ENCODE measurements at places on chromosomes 7 and 10.

- no peak for DNase-seq
These were observed 316.6 kb upstream of the KIAA1217 start for GRCh38 chr10:23892296-23892695.

GRCh38 chr7:111554086-111554485, 8.2 kb downstream of the IMMP2L start:
- no peak for DNase-seq

DNA sequence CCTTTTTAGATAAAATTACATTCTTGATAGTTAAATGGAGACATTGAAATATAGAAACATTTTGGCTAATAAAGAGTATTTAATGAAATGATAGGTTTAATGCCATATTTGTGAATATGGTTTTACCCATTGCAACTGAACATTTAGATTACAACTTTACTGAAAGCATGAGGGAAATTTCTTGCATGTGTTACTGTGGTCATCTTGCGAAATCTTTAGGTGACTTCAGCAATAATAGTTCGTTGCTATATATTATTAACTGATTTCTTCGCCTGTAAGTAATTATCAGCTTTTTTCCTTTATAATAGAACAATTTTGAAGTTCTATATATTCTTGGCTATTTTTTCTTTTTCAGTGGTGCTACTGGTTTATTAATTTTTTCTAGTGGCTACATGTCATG, 83.2 kb downstream of the MLLT10 start:
- no peak for DNase-seq

DNA sequence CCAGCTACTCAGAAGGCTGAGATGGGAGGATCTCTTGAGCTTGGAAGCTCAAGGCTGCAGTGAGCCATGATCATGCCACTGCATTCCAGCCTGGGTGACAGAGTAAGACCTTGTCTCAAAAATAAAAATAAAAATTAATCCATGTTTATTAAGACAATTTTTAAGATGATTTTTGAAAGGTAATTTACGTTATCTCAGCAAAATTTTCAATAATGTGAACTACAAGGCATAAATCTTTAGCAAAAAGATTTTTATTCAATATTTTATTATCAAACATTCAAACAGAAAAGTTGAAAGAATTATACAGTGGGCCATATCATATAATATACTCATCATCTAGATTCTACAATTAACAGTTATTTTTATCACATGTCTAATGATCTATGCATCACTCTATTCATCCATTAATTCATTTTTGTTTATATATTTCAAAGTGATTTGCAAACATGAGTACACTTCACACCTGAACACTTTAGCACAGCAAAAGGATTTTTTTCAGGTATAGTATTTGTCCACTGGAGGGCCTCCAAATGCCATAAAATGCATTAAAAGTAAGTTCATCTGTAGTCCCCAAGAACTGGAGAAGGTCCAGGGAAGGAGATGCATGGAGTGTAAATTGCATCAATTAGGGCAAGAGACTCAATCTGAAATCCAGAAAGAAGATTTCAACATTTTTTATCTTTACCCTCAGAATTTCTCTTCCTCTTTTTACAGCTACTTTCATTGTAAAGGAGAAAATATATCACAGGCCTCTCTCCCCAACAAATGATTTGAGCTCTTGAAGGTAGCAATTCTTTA, 38.6 kb upstream of the RSBN1L start:
- DNase-seq, result no peak

- no peak for DNase-seq
These were observed 757 bp upstream of the PALS2 start for GRCh38 chr7:24572393-24572996.

DNA sequence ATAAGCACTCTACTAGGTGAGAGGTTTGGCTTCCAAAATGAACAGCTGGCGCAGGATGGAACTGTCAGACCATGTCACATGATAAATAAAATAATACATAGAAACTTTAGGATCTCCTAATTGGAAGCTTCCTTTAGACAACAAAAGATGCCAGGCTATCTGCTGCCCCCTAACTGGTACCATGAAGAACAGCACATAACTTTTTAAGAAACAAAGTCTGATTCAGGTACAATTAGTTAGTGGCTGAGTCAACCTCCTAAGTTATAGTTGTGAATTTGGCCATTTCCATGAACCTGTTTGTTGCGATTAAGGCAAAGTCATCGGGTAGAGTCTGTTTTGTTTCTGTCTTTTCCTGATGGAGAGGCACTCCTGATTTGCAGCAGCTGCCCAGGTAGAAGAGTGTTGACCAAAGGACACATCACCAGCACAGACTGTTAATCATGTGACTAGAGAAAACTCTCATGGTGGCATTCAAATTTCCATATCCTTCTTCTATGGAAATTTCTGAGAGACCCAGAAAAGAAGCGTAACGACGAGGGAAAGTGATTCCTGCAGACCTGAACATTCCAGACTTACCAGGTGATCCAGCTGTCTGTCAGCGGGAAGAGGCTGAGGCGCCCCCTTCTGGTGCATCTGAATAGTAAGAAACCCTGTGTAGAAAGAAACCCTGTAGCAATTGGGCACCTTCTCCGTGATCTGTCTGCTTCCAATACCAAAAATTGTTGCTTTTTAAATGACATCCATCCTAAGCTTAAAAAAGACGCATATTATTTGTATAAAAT, 8.6 kb upstream of the INHBA start:
- no peak for DNase-seq

GRCh38 chr10:73655990-73656298, at the start of gene SYNPO2L:
TSS of gene SYNPO2L (minus strand) at chr10:73656029. CDS start at chr10:73655922, 107 bp downstream.
- DNase-seq, result no peak

DNA sequence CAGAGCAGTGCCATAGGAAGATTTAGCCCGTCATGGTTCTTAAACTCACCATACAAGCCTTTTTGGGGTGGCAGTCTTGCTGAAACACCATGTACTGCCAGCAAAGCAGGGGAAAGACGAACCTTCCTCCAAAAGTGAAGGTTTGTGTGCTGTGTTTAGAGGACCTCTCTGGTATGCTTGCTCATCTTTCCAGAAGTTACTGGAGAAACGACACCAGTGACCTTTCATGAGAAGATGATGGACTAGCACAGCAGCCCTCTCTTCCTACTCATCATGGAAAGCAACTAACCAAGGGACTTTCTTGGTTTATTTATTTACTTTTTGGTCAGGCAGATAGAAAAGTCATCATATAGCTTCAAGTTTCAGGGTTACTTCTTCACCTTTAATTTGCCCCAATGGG, 247.4 kb downstream of the PTEN start:
- no peak for DNase-seq
